ENCODE measurements at places on chromosomes 6 and 20. TPM values are rescaled to one million over a fixed set of nuclear protein-coding genes. Genes with fewer than 3 reads are reported as not detected.

DNA sequence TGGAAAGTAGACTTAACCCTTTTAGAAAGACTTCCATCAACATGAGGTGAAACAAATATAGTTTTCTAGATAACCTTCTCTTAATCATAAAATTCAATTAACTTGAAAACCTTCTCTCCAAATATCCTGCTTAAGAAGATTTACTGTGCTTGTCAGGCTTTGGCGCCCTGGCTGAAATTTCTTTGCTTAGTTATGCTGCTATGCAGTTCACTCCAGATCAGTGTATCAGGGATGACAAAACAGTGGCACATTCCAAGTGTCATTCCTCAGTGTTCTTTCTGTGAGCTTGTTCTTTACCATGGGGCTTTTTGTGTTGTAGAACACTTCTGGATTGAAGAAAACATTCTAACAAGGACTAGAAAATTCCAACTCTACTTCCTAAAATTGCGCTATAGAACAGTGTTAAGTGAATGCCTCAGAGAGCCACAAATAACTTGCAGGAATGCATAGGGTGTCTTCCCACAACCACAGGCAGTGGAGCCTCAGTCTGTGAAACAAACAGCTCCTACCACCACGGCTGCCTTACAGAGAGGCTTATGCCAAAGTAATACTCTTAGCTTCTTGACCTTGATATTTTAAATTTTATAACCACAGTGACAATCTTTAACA lies 443.6 kb downstream of the CDC5L start:
- DNase-seq = no peak

CFB gene
- 1.0 TPM for polyA plus RNA-seq

DNA sequence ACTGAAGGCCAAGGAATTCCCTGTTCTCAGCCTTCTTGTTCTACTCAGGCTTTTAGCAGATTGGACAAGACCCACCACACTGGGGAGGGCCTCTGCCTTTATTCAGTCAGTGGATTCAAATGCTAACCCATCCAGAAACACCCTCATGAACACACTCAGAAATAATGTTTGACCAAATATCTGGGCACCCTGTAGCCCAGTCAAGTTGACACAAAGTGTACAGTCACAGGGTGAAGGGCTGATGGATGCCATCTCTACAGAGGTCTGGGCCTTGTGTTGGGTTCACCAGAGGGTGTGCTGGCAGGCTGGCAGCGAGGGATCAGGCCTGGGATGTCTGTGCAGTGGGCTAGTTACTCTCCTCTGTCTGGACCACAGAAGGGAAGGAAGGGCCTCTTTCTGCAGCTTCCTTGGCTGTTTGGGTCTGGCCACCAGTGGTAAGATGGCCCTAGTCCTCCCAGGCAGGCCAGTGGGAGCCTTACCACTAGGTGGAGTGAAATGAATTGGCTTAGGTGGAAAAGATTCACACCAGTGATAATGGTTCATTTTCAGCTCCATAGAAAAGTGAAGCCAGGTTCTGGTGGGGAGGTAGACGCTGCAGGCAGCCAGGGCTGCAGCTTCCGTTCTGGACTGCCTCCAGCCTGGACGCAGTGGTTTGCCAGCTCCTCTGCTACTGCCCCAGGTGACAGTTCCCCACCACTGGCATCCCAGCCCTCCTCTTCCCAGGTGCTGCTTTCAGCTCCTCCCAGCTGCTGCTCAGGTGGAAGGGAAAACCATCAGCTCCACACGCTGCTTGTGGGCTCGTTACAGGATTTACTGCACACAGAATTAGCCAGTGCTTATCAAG lies 9.2 kb downstream of the TUBB2A start:
- no peak for DNase-seq

DNA sequence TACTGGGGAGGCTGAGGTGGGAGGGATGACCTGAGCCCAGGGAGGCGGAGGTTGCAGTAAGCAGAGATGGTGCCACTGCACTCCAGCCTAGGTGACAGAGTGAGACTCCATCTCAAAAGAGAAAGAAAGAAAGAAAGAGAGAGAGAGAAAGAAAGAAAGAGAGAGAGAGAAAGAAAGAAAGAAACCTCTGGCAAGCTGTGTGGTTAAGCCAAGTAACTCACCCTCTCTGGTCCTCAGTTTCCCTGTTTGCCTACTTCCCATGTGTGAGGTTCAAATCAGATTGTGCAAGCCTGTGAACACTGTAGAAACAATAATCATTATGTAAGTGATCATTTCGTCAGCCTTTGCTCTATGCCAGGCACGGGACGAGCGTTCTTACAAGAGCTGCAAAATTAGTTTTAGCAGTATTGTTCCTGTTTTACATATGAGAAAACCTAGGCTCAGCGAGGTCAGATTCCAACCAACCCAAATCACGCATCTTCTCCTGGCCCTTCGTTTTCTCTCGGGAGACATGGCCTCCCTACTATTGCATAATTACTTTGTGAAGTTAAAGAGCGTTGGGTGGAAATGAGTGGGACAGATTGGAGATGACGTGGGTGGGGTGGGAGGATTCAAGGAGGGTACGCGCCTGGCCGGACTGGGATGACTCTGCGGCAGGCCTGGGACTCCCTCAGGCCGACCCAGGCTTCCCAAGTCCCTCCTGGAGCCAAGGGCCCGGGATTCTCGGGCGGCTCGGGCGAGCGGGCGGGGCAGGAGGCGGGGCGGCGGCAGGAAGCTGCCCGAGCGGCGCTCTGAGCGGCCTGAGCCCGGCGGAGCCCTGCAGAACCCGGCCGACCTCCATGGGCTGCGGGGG lies at the start of gene SNX21:
TSS of gene SNX21 (plus strand) at position 770 of the 853 bp plus-strand sequence. CDS start 121 bp downstream, outside the sequence.
- no peak for DNase-seq

SLC13A3 gene
- polyA plus RNA-seq = 3.3 TPM

DNA sequence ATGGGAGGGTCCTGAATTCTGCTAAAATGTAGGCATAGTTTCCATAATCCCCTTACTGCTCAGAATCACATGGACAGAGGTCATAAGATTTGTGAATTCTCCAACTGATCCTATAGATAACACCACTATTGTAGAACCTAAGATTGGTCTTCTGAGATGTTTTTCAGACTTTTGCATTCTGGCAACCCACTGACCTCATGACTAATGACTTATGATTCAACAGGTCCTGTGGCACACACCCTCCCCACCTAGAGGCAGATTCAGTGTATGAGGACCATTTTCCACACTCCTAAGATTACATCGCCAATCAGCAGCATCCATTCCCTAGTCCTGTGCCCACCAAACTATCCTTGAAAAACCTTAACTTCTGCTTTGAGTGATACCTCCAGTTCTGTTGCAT lies 207.2 kb downstream of the BTBD9 start:
- DNase-seq = no peak

SRSF12 gene
- polyA plus RNA-seq = 3.8 TPM

DNA sequence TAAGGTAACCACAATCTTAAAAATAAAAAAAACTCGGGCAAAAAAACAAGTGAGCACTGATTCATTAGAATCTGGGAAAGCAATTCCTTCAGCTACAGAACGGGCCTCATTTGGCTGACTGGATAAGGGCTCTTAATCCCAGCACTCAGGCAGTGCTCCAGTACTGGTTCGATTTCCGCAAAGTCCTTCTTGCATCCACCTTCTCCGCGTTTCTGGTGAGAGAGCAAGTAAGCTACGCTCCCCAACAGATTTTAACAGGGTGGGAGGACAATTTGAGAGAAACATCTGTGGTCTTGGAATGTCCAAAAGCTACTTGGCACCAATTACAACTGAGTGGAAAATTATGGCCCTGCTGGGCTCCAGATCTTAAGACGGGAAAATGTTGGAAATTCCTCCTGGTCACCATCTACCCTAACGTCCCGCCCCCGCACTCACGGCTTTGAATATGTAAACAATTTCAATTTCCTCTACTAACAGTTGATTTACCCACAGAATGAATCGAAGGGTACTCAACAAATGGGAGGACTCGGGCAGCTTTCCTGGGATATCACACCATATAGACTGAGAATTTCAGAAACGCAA lies 18.1 kb upstream of the ZSCAN9 start:
- DNase-seq = no peak

CAP2 gene
- polyA plus RNA-seq = 203 TPM

- DNase-seq = no peak
Observed at GRCh38 chr6:6892744-6893583, 214.8 kb upstream of the RREB1 start.

GRCh38 chr6:135280375-135281136 lies 99.4 kb downstream of the MYB start:
- DNase-seq = no peak

NHLRC1 gene
- 2.8 TPM for polyA plus RNA-seq

DNA sequence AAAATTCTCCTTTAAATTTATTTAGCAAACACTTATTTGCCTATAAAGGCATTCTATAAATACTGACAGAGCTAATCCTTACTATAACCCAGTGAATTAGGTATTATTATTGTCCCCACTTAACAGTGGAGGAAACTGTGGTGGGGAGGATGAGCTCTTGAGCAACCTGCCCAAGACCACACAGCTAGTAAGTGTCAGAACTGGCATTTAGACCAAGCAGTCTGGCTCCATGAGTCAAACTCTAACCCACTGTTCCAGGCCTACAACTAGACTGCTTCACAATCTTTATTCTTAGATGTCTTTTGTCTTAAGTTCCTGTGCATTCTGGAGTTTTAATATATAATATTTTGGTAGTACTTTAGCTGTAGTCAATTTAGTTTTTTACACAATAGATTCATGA lies 530.8 kb downstream of the BCKDHB start:
- DNase-seq = no peak

PGBD1 gene
- polyA plus RNA-seq = 7.1 TPM

Data from forelimb muscle (tissue), 1 donor.